CD4-positive, alpha-beta memory T cell (primary cell): ENCODE measurements at places on chromosomes 12 and 14. TPM values are rescaled to one million over a fixed set of nuclear protein-coding genes. Genes with fewer than 3 reads are reported as not detected.

The KRT6C gene
- not detected for total RNA-seq

The ANKRD33 gene
- total RNA-seq = not detected

DNA sequence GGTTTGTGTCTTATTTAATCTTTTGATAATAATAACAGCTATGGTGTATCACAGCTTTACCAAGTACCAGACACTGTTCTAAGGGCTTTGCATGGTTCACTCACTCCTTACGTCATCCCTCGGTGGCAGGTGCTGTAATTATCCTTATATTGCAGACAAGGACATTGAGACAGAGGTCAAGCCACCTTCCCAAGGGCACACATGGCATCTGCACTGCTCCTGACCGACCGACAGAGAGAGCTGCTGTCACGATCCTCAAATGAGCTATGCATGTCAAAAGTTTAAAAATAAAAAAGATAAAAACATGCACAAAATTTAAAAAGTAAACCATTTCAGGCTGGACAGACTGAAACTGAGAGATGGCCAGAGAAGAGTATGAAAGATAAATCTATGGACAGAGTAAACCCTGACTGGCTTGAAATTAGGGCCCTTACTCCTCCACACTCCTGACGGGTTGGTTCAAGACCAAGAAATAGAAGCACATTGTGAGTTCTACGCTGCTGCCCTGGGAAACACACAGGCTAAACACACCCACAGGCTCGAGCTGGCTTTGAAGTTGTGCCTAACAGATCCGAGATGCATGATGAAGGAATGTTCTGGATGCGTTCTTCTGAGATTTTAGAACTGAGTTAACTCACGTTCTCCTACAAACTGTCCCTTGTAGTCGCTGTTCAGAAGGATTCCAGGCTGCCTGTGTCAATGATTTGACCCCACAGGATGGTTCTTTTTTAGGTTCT lies 268.7 kb downstream of the ZFP36L1 start:
- no peak for DNase-seq

The HCAR2 gene
- not detected for total RNA-seq

The SLC5A8 gene
- total RNA-seq = not detected

- peak; percentile 16 for DNase-seq
Measured at GRCh38 chr12:66087365-66087943, 43.1 kb downstream of the LLPH start.

The FAM90A1 gene
- not detected for total RNA-seq

- no peak for DNase-seq
Measured at GRCh38 chr14:39097159-39097558, 5.9 kb downstream of the SEC23A start.

GRCh38 chr14:91419044-91419397 lies 1.4 kb upstream of the CCDC88C start:
- DNase-seq = peak; percentile 81

DNA sequence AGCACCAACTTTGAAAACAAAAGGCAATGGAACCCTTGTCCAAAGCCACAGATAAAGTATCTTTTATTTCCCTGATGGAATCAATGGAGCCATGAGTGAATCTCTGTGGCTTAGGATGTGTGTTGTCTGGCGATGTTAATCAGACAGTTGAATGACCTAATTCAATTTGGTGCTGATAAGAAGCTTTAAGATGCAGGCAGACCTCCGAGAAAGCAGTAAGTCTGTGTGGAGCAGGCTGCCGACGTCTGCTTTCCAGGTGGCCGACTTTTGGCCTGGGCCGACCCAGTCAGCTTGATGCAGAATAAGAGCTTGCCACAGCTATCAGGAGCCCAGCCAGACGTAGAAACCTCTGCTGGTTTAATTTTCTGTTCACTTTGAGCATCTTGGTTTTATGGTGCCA lies 21.1 kb upstream of the TMEM132C start:
- no peak for DNase-seq

DNA sequence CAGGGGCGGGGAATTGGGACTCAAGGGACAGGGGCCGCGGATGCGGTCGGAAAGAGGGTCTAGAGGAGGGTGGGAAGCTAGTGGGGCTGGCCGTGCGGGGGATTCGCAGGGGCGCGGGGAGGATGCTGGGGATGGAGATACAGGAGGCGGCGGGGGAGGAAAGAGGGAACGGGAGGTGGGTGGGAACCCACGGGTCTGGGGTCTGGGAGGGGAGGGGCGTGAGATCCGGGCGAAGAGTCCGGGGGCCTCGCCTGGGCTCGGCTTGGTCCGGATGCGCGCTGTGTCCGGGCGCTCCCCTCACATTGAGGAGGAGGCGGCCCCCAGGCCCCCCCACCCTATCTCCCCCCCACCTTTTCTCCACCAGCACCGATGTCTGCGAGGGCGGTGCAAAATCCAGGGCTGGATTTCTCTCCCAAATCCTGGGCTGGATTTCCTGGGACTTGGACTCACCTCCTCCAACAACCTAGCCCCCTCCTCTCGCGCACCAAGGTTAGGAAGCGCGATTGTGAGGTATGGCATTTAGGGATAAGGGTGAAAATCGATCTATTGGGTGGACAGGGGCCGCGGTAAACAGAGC lies at the start of gene AGAP2:
AGAP2 (minus strand) TSS at position 82 of the 577 bp plus-strand sequence. CDS start 496 bp downstream, outside the sequence.
- DNase-seq = no peak

The AVPR1A gene
- not detected for total RNA-seq

The MANSC1 gene
- total RNA-seq = 0.44 TPM

The HCFC2 gene
- 18.1 TPM for total RNA-seq

The C12orf54 gene
- not detected for total RNA-seq

DNA sequence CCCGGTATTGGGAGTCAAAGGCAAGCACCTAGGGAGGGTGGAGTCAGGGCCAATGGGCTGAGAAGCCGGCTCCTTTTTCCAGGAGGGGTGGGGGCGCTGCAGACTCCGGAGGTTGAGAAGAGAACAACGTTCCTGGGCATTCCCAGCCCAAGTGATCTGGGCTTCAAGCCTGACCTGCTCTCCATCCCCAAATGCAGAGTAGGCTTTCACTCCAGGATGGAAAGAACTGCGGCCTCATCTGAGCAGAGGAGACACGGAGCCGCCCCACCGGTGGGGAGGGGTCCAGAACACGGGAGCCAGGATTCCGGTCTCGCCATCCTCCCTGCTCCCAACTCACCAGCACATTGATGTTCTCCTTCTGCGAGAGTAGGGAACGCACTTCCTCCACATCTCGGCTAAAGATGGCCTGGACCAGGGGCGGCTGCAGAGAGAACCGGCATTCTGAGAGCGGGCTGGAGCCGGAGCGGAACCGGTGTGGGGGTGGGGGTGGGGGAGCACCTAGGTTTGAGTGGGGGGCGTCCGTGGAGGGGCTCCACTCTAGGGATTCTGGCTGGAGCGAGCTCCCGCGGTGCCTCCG lies 605 bp downstream of the ANKRD52 start:
- DNase-seq = no peak

DNA sequence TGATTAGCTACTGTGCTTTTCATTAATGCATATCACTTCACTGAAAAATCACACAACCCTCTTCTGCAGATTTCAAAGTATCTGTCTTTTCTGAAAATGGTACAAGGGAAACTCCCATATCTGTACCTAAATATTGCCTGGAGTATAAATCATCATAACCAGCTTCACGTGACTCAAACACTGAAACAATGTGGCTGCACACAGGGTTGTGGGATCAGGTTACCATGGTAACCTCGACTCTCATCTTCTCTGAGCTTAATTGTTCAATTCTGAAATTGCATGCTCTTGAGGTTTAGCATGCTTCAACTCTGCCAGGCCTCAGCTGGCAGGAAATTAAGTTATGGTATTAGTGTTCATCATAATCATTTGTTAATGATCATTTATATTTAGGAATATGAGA lies 77.5 kb upstream of the CPSF6 start:
- peak; percentile 53 for DNase-seq

The TSPAN11 gene
- total RNA-seq = not detected

The OLR1 gene
- 0.42 TPM for total RNA-seq

The CLMN gene
- 0.70 TPM for total RNA-seq
